Bronchial epithelial cell (primary cell): ENCODE measurements at places on chromosomes 7 and 10.

GRCh38 chr7:109322833-109323232 lies 753.2 kb downstream of the DNAJB9 start:
- no peak for DNase-seq

GRCh38 chr7:107267138-107267537 lies 98.3 kb downstream of the HBP1 start:
- no peak for DNase-seq

GRCh38 chr10:42924484-42924883 lies 141.9 kb downstream of the BMS1 start:
- no peak for DNase-seq

DNA sequence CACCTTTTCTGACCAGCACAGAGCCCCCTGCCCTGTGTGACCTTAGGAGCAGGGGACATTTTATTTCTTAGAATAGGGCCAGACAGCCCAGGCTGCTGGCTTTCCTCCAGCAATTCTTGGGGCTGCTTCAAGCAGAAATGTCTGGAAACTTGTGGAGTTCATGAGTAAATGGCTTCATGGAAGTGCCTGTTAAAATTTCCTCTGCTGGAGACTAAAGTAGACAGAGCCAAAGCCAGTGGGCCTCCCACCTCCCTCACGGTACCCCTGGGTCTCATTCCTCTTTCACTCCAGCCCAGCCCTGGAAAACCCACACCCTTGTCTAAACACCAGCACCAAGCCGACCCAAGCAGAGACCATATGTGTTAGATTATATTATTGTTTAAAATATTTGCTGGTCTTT lies 505.5 kb upstream of the ZMIZ1 start:
- DNase-seq = no peak
